ENCODE measurements at places on chromosomes 4 and X.
A peak's percentile ranks its signal among the peaks of the same experiment; 100 is the strongest.

DNA sequence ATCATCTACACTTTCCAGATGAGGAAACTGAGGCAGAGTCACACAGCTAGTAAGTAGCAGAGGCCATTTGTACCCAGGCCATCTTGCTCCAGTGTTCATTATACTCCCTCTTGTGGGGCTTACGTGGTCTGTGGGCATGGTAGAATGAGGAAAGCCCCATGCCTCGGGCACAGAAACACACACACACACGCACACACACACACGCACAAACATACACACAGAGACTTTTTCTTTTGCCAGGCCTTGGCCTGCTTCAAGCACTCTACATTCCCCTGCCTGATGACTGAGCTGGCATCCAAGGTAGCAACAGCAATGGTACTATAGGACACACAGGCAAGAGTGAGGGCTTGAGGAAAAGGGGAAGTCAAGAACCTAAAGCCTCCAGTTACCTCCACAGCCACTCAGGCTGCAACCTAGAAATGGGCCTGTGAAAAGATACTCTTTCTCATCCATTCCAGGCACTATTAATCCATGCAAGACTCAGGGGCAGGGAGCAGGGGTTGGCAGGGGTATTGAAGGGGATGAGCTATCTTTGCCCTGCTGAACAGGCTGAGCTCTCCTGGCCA lies 43.6 kb downstream of the STARD8 start:
- no peak for DNase-seq

GRCh38 chr4:4866124-4866865 lies 6.8 kb downstream of the MSX1 start:
- DNase-seq, result no peak

- no peak for DNase-seq
These were observed 252.5 kb downstream of the GRIA3 start for GRCh38 chrX:123436512-123437136.

GRCh38 chrX:103792916-103793544 lies 16.4 kb downstream of the PLP1 start:
- DNase-seq, result peak; percentile 47

- no peak for DNase-seq
These were observed 2.9 kb downstream of the TMEM131L start for GRCh38 chr4:153469031-153469430.

- no peak for DNase-seq
These were observed 668.2 kb upstream of the NDST4 start for GRCh38 chr4:115781528-115782146.

- no peak for DNase-seq
These were observed 48.0 kb downstream of the TXK start for GRCh38 chr4:48085821-48086589.

GRCh38 chr4:1011022-1011665 lies at the start of gene FGFRL1:
Gene FGFRL1, plus strand, starts transcription at chr4:1011626. Its CDS starts 860 bp downstream, at chr4:1012486.
- peak; percentile 98 for DNase-seq

- no peak for DNase-seq
These were observed 54.8 kb downstream of the DHX15 start for GRCh38 chr4:24529555-24529954.

DNA sequence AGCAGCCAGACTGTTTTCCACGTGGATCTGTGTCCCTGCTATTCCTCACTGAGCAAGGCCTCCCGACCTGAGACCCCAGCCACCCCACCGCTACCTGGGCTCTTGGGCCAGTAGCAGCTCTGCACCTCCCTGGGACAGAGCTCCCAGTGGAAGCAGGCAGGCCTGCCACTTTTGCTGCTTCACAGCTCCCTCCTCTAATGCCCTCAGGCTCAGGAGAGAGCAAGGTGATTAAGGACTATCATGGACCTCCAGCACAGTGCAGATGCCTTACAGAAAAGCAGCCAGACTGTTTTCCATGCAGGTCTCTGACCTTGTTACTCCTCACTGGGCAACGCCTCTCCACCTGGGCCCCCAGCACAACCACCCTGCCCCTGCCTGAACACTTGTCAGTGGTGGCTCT lies 37.0 kb downstream of the AWAT2 start:
- DNase-seq, result no peak

GRCh38 chrX:133258481-133258880 lies 40.3 kb upstream of the TFDP3 start:
- no peak for DNase-seq

DNA sequence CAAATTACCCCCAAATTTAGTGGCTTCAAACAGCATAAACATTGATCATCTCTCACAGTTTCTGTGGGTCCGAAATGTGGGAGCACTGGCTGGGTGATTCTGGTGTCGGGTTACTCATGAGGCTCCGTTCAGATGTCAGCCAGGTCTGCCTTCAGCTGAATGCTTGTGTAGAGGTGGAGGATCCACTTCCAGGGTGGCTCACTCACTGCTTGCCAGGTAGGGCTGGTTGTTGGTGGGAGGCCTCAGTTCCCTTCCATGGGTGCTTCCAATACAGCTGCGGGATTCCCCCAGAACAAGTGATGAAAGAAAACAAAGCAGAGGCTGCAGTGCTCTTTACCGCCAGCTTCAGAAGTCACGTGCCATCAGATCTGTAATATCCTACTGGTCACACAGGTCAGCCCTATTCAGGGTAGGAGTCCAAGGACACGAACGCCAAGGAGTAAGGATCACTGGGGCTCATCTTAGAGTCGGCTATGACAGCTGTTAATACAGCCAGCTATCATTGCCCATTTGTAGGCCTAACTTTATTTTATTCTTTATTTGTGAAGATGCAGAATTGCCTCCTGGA lies 1.1 kb upstream of the SMIM43 start:
- no peak for DNase-seq

GRCh38 chrX:13103914-13104274 lies 59.5 kb upstream of the FAM9C start:
- no peak for DNase-seq

DNA sequence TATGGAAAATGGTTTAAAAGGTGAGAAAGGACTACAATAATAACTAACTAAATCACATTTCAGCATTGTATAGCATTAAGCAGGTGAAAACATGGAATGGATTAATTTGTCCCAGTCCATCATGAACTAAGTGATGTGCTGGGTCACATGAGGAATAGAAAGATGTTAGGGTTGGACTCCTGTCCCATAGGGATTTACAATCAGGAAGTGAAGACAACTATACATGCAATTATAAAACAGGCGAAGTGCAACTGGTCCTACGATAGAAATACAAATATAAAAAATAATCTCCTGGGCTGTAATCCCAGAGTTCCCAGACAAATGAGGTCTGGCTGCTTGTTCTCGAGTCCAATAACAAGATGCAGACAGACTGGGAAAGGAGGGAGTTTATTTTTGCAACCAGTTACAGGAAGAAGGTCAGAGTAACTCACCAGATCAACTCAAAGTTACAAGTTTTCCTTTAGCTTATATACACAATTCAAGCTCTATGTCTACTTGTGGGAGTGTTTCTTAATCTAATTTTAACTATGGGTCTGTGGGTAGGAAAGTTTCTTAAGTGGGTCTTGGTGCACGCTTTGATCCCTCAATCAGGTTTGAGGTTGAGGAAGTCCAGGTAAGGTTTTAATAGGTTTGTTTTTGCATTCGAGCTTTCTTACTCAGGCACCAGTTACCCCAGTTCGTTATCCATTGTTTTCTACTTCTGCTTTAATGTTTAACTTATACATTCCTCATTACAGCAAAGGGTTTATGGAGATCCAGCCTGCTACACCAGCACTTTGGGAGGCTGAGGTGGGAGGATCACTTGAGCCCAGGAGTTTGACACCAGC lies 50.1 kb downstream of the IGFBP7 start:
- no peak for DNase-seq

- no peak for DNase-seq
These were observed 37.9 kb downstream of the SUPT20HL2 start for GRCh38 chrX:24276015-24276414.

- no peak for DNase-seq
These were observed 762.8 kb upstream of the INTU start for GRCh38 chr4:126869967-126870366.

GRCh38 chr4:121846662-121847061 lies 23.0 kb upstream of the CCNA2 start:
- no peak for DNase-seq

GRCh38 chr4:38647101-38647819 lies 16.7 kb upstream of the KLF3 start:
- DNase-seq, result no peak

DNA sequence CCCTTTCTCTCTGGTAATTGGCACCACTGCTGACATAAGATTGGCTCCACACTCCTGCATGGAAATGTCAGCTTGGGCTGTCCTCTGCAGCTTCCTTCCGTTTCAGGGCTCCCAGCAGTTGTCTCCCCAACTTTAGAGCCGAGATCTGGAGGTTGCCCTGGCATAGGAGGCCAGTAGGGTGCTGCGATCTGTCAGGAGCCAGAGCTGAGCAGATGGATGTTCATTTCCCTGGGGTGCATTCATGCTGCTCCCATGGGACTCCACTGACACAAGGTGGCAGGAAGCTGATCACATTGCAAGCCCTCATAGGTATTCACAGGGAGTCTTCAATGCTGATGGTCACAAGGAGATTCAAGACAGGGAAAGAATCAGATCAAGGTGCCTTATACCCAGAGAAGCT lies 116.6 kb upstream of the RAI2 start:
- no peak for DNase-seq

- DNase-seq, result no peak
These were observed 105.6 kb upstream of the PGRMC2 start for GRCh38 chr4:128393101-128393704.

DNA sequence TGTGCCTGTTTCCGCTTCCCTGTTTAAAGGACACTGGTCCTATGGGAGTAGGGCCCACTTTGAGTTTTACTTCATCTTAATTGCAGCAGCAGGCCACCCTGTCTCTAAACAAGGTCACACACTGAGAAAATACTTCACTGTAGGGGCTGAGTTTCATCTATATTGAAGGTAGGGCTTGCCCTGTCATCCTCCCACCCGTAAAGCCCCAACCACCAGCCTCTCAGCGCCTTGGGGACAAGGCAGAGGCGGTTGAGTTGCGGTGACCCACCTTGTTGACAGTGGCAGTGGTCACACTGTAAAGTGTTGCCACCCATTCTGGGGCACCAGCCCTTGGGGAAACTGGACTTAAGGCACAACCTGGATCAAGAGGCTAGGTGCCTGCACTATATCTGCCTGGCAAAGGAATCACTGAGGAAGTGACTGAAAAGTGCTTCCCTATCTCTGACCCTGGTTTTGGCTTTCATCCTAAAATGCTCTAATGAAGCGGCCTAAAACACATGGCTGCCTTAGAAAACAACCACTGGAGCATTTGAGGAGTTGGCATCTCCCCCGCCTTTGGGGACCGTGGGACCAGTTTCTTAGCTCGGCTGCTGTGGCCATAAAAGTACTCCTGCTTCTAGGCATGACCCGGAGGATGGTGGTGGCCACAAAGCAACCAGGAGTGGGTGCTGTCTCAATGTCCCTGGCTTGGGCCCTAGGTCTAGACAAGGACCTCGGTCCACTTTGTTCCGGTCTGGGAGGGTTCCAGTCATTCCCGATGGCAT lies 7.8 kb upstream of the WDR1 start:
- no peak for DNase-seq

DNA sequence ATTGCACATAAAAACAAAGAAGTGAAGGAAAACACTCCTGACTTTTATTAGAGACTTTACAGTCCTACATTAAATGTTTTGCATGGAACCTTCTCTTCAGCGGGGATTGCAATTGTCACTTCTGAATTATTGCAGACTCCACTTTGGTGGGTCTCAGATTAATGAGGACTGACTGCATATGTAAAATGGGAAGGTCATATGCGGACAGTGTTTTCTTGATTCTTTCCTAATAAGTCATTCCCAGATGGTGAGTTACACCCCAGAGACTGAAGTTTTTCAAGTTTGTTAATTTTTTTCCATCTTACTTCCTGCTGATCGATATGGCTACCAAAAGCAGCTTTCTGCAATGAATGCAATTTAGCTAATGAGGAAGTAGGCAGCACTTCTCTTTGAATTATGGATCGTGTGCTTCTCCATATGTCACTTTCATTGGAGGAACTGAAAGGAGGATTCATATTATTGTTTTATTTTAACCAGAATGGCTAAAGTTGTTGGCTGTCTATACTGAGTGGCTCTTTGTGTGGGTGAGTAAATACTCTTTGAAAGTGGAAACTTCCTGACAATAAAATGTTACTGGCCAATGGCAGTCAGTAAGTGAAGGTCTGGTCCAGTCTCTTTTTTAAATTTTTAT lies 119.3 kb upstream of the CLNK start:
- no peak for DNase-seq

- no peak for DNase-seq
These were observed 1.8 kb downstream of the USP46 start for GRCh38 chr4:52657292-52657617.

GRCh38 chr4:161186012-161186411 lies 977.8 kb downstream of the FSTL5 start:
- DNase-seq, result no peak

DNA sequence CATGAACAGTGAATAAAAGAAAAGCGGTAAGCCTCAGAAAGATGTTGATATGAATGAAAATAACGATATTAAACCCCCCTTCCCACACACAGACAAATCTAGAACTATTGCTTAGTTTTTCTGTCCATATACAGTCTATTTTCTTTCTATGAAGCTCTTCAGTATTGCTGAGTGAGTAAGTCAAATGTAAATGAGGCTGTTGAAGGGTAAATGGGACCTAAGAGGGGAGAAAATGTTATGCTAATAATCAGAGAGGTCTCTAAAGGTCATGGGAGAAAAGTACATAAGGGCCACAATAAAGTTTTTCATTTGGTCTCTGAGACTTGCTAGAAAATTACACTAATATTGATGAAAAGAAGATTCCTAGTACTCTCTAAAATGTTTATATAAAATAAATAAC lies 56.2 kb downstream of the PABPC4L start:
- no peak for DNase-seq

GRCh38 chr4:174600391-174600790 lies 78.1 kb upstream of the HPGD start:
- peak; percentile 30 for DNase-seq

Data from AG20443 (cell line).